A549 (cell line): ENCODE measurements at places on chromosomes 2 and 18.
A peak's percentile ranks its signal among the peaks of the same experiment; 100 is the strongest.

DNA sequence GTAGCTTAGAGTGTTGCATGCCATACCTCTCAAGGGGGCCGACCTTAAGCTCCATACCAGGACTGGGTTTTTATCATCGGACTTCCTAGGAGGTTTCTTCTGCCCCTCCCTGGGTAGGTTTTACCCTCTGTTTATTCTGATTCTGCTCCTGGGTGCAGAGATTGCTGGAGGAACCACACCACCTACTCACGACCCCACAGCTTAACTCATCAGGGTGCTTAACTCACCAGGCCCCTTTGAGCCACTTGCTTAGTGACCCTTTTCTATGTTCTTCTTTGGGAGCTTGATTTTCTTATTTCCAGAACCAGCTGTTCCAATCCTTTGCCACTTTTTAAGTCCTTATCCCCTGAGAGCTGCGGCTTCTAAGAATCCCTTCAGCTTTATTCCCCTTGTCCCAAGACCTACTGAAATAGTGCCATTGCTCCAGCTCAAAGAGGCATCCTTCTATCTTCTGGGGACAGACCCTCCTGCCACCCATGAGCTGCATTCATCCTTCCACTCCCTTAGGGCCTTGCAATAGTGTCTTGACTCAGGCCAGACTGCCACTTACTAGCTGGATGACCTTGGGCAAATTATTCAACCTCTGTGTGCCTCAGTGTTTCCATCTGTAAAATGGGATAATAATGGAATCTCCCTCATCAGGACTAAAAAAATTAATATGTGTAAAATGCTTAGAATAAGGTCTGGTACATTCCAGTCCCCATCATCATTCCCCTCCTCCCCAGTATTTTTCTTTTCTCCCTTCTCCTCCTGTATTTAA is 5.8 kb downstream of the OXER1 start:
- no peak for DNase-seq

DNA sequence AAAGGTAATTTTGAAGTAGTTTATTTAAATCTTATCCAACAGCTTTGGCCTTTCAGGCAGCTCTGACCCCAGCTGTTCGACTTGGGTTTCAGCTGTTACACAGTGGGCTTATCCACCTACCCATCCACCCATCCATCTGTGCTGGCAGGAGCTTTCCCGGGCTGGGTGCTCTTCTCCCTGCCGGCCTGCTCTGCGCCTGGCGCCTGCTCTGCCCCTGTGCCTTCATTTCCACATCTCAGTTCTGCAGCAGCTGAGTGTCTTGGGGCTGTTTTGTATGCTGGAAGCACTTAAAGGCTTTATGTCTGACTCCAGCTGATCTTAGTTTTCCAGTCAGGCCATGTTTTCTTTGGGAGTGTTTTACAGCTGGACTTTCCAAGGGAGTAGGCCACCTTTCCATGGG is 24.2 kb downstream of the LDLRAD4 start:
- DNase-seq, result no peak

- no peak for DNase-seq
Measured at GRCh38 chr2:150413366-150413765, 74.1 kb downstream of the RND3 start.

DNA sequence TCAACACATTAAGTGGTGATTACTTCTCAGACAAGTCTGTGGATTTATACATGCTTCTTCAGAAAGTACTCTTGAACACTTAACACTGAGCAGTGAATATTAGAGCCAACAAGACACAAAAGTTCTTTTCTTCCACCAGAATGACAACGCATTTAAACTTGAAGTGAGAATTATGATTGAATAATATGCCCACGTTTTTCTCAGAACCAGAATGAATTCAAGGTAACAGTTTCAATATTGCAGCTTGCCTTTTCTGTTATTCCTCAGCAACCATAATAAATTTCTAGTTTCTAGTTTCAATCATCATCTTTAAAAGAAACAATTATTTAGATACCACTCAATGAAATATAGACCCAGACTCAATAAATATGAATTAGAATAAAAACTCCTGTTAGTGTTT is 547.0 kb downstream of the NUP35 start:
- no peak for DNase-seq

DNA sequence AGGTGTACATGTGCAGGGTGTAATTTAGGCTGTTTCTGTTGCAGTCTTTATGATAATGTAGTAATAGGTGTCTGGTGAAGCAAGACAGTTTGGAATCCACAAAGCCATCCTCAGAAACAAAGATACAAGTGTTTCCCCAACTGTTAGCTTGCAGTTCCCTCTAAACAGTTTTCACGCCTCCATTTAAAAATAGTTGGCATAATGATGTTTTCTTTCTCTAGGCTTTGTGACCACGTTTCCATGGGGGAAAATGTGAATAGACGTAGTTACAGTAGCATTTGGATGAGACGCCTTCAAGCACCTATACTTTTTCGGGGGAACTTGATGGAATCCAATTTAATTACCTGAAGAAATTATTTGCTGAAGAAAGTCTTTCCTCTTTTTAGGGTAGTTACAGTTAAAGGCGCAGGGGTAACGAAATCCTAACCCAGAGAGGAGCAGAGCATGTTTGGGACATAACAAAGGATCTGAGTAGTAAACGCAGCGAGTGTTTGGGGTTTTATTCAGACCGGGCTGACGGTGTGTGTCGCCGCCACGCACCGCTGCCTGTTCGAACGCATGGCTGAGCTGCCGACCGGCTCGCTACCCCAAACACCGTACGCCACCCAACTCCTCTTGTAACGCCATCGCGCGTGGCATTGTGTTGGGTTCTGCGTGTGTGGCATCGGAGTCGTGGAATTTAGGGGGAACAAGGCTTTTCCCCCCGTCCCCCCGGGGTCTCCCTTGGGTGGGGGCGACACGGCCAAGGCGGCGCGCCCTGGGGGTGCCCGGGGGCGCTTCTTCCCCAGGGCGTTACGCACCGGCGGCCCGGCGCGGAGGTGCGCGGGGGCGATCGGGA is 681 bp upstream of the NRP2 start:
- no peak for DNase-seq

- peak; percentile 1 for DNase-seq
Measured at GRCh38 chr2:183709829-183710228, 585.6 kb downstream of the NUP35 start.

DNA sequence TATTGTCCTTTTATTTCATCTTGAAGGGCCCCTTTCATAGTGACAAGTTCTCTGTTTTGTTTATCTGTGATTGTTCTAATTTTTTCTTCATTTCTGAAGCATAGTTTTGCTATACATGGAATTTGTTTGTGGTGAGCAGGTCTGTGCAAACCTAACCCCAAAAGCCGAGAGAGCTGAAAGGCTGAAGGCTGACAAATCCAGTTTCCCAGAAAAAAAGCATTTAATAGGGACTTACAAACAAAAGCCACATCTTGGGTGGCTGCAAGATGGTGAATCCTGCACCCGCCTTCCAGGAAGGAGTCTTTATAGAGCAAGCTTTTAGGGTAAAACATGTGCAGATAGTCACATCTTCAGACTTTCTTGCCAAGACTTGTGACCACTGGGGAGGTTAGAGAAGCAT is 473.4 kb upstream of the TRIB2 start:
- DNase-seq, result no peak

GRCh38 chr2:211354481-211354880 is 798.1 kb downstream of the CPS1 start:
- no peak for DNase-seq

DNA sequence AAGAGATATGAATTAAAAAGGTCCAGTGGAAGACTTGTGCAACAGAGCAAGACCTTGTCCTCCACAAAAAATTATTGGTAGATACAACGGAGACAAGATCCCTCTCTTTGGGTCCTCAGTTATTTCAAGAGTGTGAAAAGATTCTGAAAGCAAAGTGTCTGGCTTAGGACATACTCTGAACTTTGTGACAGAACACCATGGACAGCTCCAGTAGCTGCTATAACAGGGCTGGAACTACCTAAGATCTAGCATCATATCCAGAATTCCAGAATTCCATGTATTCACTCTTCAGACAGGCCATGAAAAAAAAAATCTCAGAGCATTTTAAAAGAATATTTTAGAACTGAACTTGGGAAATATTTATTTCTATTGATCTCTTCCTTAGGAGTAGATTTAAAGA is 74.8 kb upstream of the ZBTB14 start:
- DNase-seq, result no peak

- no peak for DNase-seq
Measured at GRCh38 chr2:66334237-66335029, 100.5 kb upstream of the MEIS1 start.

DNA sequence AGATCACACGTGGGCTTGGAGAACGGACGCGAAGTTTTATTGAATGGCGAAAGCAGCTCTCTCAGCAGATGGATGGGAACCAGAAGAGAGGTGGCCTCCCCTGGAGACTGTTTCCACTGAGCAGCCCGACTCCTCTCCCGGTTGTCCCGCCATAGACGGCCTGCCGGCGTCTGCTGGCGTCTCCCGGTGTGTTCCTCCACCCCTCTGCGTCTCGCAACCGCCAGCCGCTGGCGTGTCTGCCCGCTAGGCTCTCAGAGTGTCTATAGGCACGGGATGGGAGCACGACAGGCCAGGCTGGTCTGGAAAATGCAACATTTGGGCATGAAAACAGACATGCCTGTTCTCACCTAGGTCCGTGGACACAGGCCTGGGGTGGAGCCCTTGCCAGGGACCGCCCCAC is 366.7 kb upstream of the SOX11 start:
- no peak for DNase-seq

- DNase-seq, result no peak
Measured at GRCh38 chr2:235946590-235946989, 221.6 kb downstream of the GBX2 start.

DNA sequence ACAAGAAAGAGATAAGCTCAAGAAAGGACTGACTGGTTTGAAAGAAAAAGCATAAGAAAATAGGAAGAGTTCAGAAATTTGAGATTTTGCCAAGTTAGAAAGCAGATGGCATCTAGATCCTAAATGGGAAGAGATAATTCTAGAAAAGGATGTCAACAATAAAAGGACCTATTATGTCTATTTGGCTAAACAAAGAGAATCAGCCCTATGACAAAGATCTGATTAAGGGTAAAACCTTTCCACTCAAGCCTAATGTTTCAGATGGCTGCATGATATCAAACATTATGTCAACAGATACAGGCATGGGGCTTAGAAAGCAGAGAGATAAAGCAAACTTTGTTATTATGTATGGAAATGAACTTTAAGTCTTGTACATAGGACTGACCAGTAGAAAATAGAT is 465.0 kb upstream of the TRIB2 start:
- DNase-seq, result no peak

DNA sequence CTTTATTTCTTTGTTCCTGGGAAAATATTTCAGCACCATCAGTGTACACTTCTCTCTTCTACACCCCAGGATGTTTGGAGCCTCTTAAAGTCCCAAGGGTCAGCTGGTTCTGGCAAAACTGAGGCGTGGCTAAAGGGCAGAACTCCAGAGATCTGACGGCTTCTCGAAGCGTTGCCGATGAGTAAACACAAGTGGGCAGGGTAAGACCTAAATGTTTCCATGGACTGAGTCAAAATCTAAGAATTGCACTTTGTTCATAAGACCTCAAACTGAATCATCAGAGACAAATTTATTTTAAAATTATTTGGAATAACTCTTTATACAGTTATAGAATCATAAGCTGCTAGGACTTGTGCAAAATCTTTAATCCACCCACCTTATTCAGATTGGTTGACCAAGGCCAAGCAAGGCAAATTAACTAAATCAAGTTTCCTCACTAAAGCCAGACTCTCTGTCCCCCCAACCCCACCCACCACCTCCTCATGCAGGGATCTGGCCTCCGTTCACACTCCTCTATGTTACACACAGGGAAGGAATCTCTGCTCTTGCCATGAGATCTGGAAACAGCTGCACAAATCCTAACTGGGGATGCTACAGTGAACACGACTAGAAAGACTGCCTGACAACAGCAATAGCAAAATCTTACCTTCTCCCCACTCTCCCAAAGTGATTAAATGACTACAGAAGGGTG is 342.6 kb upstream of the KLHL29 start:
- DNase-seq, result no peak

GRCh38 chr2:171102802-171103201 is 57.9 kb downstream of the TLK1 start:
- no peak for DNase-seq

- DNase-seq, result no peak
Measured at GRCh38 chr18:9740071-9740470, 32.0 kb downstream of the RAB31 start.

DNA sequence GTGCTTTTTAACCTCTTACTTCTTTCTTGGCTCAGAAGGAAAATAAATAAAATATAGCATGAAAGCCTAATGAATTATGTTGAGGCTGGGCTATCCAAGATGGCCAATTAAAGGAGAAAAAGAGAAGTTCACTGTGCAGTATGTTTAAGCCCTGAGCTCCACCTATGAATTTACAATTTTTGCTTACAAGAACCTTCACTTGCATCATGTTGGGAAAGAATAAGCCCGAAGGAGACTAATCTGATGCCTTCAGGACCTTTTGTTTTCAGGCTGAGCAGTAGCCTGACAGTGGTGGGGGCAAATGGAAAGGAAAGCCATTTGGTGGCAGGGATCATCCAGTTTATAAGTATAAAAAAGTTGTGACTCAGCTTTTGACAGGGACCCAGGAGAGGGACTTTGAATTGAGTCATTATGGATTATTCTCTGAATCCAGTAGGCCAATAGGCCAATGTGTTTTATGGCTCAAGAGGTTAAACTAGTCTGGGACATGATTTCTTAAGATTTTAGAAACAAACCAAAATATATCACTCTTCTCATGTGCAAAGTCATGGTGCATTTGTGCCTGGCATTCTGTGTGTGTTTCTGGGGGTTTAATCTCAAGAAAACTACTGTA is 56.9 kb downstream of the E2F6 start:
- DNase-seq, result no peak

- peak; percentile 60 for DNase-seq
Measured at GRCh38 chr2:105329561-105330495, at the start of gene TGFBRAP1. Gene TGFBRAP1 (minus strand): TSS chr2:105329735. CDS start chr2:105308301, 21,434 bp downstream.

- DNase-seq, result no peak
Measured at GRCh38 chr2:151878655-151879563, 50.7 kb upstream of the ARL5A start.
